Hippocampal formation (tissue), 2 donors: ENCODE measurements at places on chromosomes 5 and 9.

DNA sequence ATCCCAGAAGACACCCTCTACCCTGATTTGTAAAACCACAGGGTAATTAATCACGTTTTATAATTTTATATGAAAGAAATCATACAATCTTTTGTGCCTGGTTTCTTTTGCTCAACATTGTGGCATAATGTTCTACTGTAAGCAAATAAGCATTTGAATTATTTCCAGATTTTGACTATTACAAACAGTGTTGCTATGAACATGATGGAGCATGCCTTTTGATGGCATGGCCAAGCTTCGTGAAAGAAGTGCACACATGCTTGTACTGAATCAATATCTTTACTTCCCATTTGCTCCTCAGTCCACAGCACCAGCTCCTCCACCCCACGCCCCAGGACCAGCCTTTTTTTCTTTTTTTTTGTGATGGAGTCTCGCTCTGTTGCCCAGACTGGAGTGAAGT lies 29.9 kb downstream of the ACSL6 start:
- no peak for DNase-seq

DNA sequence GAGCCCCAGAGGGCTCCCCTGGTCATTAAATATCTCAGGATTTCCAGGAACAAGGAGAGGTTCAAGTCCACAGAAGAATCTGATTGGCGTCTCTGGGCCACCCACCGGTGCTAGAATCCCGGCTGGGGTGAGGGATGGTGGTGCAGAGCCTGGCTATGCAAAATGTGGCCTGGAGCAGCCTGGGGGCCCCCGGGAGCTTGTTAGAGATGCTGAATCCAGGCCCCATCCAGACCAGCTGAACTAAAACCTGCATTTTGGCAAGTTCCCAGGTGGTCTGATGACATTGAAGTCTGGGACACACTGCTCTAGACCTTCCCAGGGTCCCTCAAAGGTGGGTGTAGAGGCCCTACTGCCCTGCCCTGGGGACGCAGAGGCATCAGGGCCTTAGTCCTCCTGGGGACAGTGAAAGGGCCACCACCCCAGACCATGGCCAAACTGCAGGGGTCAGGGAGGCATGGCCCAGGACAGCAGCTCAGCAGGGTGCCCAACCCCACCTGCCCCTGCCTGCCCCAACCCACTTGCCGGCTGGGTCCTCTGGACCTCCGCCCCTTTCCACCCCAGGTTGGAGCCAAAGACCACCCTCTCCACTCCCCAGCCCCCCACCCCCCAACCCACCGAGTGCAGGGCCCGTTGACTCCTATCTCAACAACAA lies 34.7 kb downstream of the ADAMTS2 start:
- no peak for DNase-seq

DNA sequence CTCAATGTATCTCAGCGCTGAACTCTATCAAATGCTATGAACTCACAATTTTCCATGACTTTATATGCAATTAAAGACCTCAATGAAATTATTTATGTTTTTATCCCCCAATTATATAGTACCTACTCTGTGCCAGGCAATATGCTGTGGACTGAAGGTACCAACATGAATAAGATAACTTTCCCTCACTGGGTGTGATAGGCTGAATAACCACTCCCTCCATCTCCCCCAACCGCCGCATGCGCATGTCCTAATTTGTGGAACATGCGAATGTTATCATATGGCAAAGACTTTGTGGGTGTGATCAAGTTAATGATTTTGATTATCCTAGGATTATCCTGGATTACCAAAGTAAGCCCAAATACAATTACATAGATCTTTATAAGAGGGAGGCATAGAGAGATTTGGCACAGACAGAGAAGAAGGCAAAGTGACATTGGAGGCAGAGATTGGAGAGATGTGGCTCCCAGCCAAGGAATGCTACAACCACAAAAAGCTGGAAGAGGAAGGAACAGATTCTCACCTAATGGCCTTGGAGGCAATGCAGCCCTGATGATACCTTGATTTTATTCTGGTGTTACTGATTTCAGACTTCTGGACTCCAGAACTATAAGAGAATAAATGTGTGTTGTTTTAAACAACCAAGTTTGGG lies 149.1 kb upstream of the VCAN start:
- DNase-seq, result no peak

GRCh38 chr9:115211413-115212124 lies 93.6 kb upstream of the TNC start:
- DNase-seq, result no peak

- no peak for DNase-seq
These were observed 235.9 kb downstream of the EPB41L4A start for GRCh38 chr5:112183103-112183711.

DNA sequence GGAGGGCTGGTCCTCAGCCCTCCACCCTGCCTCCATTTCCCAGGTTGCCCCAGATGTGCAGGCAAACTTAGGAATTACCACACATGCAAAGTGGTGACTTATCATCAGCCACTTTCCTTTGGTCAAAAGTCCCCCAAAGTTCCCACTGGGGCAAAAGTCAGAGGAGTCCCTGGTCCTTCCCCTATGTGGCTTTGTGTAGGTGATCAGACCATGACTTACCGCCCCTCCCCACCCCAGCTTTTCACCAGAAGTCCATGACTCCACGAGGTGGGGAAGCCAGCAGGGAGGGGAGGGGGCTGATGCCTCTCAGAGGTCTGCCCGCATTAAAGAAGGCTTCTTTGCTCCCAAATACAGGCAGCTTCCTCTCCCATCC lies 5.8 kb downstream of the TRAF1 start:
- DNase-seq, result no peak

- DNase-seq, result no peak
These were observed 182.2 kb downstream of the MCTP1 start for GRCh38 chr5:95102687-95103086.

GRCh38 chr5:73286896-73287295 lies 113.9 kb downstream of the TMEM174 start:
- no peak for DNase-seq

DNA sequence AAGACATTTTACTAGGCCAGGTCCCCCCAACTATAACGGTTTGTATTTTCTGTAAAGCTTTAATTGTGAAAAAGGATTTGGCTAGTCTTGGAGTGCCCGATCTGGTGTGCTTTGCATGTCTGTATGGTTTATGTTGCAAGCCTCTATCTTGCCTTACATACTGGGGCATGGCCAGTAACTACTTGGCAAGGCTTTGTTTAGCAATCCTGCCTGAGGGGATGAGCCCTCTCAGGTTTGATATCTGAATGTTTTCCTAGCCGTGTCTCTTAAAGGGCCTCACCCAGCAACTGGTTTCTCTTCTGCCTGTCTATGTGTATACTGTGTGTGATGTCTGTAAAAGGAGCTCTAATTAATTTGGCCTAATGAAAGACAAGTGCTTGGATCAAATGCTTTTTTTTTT lies 61.3 kb upstream of the SPINK5 start:
- DNase-seq, result no peak

- DNase-seq, result no peak
These were observed at the start of gene PLEKHG4B for GRCh38 chr5:91556-92263. PLEKHG4B (plus strand) TSS chr5:92168; CDS start chr5:92232, 64 bp downstream.

GRCh38 chr5:131854134-131854533 lies 57.3 kb upstream of the FNIP1 start:
- no peak for DNase-seq

GRCh38 chr9:78448960-78449673 lies 152.2 kb downstream of the PSAT1 start:
- DNase-seq, result no peak

DNA sequence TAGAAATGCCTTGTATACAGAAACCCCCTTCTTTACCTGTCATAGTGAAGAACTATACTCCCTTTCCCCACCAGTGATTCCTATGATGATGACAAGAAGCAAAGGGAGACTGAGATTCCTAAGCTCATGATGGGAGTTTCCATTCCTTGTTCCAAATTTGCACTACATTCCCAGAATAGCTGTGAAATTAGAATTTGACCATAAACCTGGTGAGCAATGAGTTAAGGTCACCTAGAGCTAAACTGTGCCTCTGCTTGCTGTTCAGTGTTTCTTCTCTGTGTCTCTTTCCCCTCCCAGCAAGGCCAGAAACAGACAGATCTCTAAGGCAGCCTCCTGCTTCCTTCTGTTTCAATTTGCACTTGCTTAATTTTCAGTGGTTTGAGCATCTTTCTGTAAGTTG lies 332.1 kb downstream of the PIK3R1 start:
- no peak for DNase-seq

DNA sequence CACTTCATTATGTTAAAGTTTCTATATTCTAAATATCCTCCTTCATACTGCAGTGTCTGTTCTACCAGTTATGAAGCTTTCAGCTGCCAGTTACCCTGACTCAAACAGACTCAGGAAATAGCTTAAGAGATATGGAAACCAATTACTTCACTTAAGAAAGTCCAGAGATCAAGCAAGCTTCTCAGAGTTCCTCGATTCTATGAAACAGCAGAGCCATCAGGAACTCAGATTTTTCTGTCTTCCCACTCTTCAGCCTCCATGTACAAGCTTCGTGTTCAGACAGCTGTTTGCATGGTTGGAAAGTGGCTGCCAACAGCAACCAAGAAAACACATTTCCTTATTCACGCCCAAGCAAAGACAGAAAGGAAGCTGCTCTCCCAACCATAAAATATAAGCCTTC lies 216.1 kb downstream of the ACTL7B start:
- no peak for DNase-seq

DNA sequence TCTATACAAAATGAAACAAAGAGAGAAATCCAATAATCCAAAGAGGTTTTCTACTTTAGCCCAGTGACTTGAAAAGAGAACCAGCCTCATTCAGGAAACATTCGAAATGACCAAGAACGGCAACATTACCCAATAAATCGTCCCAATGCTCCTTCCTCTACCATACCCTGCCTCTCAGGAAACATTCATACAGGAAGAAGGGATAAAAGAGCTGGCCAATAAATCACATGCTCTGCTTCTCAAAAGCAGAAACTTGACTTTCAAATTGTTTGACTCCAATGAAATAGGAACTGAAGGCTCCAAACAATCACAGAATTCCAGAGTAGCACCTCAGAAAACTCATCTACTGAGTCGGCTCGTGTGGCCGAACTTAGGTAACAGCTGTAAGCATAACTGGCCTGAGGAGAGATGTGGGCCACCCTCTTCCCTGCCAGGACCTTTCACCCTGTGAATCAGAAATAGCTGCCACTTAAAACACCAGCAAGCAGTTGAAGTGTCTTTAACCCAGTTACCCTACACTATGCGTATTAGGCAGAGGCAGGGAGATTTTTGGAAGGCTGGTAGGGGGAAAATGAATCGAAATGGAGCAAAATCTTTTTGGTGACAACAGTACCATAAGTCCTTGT lies 14.6 kb downstream of the ARL15 start:
- DNase-seq, result no peak

DNA sequence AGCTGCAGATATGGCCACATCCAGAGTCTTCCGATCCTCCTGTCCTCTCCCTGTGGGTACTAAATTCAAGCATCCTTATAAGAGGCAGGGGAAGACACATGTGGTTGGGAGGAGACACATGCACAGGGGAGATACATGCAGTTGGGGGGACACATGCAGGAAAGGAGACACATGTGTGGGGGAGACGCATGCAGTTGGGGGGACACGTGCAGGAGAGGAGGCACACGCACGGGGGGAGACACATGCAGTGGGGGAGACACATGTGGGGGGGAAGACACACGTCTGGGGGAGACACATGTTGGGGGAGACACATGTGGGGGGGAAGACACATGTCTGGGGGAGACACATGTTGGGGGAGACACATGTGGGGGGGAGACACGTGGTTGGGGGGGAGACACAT lies 21.2 kb upstream of the OLFM1 start:
- DNase-seq, result no peak

DNA sequence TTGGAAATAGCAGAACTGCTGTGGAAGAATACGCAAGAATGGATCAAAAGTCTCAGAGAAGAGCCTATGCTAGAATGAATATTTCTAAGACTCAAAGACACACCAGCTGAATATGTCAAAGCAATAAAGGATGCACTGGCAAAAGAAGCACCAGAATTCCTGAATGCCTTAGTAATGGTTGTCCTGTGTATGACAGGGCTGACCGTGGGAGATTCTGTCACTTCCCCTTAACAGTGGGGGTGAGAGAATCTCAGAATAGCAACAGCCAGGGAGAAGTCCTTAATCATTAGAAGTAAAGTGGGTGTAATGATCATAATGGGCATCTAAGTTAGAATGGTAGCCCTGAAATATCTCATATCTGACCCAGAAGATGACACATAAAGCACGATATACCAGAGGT lies 14.6 kb upstream of the PRR16 start:
- no peak for DNase-seq

DNA sequence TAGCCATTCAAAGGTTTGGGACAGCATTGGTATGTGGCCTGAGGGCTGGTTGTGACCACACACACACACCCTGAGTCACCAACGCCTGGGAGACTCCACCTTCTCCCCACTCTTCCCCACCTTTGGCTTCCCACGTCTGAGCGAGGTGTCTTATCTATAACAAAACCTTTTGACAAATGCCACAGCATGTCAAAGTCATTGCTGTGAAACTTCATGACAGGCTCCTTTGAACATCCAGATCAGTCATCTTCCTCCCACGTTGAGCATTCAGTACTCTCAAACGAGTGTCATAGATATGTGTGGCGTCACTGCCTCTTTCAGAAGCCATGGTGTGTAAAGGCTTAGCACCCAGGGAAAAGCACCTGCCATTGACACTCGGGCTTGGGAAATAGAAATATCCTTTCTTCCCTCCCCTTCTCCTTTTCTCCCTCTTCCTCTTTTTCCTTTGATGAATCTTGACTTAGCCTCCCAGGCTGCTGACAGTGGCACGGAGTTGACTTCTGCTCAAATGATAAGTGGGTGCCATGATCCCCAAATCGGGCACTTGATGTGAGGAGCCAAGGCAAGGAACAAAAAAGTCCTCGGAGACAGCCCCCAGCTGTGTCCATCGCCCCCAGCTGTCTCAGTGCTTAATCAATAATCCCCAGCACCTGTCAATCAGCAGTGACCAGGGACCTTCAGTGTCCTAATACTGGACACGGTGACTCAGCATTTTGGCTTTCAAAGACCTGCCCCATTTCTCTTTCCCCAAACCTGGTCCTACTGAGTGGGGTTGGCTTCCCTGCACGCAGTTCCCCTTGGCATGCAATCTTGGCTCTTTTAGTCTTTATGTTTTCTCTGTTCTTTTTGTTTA lies 114.8 kb downstream of the FGF18 start:
- DNase-seq, result no peak

DNA sequence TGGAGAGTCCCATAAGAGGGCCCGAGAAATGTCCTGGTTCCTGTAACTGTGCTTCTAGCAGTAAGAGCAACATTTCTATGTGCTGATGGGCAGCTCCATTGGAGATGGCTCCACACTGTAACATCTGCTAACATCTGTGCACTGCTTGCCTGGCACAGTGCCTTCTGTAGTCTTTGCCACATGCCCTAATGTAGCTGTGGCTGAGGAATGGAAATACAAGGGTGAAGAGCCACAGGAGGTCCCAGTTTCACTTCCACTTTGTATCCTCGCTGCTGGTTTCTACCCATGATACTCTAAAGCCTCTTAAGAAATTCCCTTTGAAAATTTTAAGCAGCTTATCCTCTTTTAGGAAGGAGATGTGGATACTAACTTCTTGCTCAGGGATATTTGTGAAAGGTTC lies 97.4 kb downstream of the HOMER1 start:
- DNase-seq, result no peak

GRCh38 chr9:91818225-91818585 lies 131.8 kb downstream of the ROR2 start:
- DNase-seq, result no peak

- no peak for DNase-seq
These were observed 97.1 kb upstream of the LRRTM2 start for GRCh38 chr5:138972230-138972629.

GRCh38 chr9:93200989-93201334 lies 17.0 kb downstream of the WNK2 start:
- no peak for DNase-seq

- DNase-seq, result no peak
These were observed 286.4 kb upstream of the CDH12 start for GRCh38 chr5:23139338-23140171.
